Activated CD8-positive, alpha-beta memory T cell treated with anti-CD3 and anti-CD28 coated beads for 4 hours (primary cell): ENCODE measurements at places on chromosomes 7 and 10.

DNA sequence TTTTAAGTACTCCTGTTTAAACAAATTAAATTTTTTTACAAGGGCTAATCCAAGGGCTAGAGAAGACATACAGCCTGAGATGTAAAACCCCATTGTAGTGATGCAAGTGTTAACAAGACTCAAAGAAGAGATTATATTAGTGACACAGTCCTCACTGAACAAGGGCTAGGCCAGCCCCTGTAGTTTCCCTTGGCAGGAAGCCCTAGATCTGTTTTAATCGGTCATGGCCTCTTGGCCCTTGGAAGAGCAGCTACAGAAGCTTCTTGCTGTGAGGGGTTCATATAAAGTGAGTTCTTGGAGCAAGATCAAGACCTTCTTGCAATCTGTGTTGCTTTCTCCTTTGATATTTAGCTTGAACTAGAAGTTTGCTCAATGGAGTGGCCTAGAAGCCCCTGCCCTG lies 1339.4 kb downstream of the XPNPEP1 start:
- DNase-seq = no peak

DNA sequence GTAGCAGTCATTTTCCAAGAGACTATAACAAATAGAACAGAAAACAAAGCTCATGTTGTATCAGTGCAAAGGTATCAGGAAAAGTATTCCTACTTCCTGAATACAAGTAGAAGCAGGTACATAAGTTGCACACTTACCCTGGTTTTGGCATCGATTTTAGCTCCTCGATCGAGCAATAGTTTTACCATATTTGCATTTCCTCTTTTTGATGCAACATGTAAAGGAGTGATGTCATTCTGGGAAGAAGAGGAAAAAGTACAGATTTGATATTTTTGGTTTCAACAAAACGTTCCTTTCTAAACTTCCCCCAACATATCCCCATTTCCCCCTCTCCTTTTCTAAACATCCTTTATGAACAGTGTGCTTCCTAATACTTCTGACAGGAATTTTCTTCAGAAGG lies 155.1 kb downstream of the ANK3 start:
- DNase-seq = no peak

DNA sequence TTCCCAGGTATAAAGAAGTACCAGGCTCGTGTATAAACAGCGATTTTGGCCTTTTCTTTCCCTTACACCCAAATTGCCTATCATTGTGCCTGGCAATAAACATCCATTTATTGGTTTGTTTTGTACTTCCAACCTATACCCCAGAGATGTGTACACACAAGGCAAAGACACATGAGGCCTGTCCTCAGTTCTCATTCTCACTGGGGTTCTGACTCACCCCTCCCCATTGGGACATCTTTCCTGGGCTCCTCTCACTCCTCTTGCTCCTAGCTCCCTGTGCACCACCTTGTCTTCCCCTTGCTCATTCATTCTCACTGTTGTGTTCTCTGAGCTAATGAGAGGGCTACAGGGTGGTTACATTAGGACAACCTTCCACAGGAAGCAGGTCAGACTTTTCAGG lies 240.7 kb downstream of the ANK3 start:
- no peak for DNase-seq

DNA sequence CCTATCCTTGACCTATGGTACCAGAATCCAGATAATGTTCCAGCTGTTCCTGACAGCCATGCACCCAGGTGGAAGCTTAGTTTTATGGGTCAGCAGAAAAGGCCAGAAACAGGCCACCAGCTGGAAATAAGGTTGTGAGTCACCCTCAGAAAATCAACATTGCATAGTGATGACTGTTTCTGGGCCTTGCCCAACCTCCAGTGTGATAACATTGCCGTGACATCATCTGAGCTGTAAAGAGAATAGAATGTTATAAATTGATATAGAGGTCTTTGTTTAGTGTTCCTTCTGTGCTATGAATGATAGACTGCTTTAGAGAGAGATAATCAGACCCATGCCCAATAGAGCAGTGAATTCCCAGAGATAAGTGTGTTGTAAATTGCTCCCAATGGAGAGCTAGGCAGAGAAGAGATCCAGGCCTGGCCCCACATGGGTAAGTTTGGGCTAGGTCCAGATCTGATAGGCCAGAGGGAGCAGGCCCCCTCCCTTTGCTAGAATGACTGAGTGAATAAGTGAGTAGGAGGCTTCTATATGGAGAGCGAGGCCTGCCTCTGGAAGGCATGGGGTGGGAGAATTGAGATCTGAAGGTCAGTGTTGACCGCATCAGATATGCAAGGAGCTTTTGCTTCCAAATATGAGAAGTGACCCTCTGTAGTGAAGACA lies 14.2 kb upstream of the HPS1 start:
- no peak for DNase-seq

- DNase-seq = no peak
Observed at GRCh38 chr10:49369216-49370162, 26.4 kb downstream of the DRGX start.

DNA sequence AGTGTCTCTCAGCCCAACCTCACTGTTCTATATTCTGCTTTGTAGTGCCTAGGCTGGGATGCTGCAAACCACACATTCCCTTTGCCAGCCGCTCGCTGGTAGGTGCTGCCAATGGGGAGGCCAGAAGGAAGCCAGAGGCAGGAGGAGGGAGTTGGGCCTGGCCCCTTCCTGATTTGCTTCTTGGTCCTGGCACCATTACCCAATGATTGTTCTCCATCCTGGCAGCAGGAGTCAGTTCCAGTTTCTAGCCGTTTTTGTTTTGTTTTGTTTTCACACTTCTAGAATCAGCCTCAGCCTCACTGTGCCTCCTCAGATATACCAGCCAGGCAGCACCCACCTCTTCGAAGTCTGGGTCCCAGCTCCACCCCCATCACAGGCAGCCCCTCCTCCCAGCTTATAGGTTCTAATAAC lies 27.4 kb upstream of the LOXL4 start:
- DNase-seq = no peak

DNA sequence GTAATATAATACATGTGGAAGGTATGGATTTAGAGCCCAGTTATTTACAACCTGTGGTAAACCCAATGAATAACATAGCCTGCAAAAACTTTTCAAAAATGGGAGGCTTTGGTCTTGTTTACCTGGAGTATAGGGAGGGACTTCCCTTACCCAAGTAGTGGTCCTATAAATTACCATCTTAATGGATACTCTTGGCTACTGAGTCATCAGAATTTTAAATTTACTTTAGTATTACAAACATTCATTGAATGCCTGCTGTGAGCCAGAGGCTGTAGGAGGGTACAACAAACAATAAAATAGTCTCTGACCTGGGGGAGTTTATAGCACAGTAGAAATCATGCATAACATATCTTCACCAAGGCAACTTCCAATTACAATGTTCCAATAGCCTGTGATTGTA lies 365.1 kb downstream of the BBS9 start:
- DNase-seq = no peak

DNA sequence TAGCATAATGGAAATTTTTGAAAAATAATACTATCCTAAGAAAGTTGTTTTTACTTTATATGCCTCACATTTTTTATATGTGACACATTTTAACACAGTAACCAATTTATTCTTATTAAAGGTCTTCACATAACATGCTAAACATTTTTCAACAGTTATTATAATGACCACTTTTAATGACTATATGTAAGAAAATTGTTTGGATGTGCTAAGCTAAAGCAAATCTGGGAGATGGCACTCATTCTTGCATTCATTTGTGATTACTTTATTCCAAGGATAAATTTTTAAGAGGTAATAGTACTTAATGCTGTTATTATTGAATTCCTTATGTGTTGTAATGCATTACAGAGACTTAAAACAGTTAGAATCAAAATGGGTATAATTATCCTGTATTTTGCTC lies 88.1 kb downstream of the ANKIB1 start:
- no peak for DNase-seq

GRCh38 chr7:2631946-2632732 lies at the start of gene TTYH3:
Gene TTYH3, plus strand, starts transcription at chr7:2631986. Its CDS starts 170 bp downstream, at chr7:2632156.
- no peak for DNase-seq

DNA sequence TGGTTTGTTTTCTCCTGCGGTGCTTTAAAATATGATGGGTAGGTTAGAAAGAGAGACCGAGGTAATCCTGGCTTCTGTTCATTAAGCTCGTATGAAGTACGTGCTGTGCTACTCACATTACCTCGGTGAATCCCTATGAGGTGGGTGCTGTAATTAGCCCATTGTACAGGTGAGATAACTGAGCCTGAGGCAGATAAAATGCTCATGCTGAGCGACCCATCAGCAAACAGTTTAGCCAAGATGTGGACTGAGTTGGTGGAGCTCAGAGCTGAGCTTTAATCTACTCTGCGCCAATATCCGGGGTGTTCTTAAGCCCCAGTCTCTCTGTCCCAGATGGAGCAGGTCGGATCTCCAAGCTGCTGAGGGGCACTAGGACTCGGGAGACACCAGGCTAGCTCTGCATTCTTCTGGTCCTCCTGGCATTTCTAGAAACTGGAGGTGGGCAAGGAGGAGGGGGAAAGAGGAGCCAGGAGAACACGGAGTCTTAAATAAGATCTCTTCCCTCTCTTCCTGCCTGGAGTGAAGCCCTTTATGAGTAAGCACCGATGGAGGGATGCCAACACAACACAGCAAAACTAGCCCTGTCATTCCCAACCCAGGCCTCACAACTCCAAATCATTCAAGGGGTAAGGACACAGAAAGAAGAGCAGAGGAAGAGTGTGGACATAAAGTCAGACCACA lies 458.5 kb downstream of the KCNMA1 start:
- DNase-seq = no peak

- DNase-seq = no peak
Observed at GRCh38 chr7:75649462-75649861, 89.3 kb downstream of the HIP1 start.

- no peak for DNase-seq
Observed at GRCh38 chr7:115227473-115228235, 305.8 kb downstream of the MDFIC start.

DNA sequence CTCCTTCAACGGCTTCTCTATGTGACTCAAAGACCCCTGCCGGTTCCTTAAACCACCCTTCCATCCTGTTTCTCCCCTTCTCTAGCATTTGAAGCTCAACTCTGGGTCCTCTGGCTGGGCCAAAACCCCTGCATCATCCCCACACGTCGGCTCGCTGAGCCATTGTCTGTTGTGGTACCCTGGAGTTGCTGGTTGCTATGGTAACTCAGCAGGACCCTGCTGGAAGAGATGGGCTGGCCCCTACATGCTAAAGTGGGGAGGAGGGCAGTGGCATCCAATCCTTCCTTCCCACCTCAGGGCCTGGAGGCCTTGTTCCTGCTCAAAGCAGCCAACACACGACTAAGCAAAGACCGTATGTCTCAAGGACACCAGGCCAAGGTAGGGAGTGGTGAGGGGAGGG lies 452.5 kb downstream of the PLXNA4 start:
- DNase-seq = no peak
